Endodermal cell (in vitro differentiated cells): ENCODE measurements at places on chromosomes 2 and 18. TPM values are rescaled to one million over a fixed set of nuclear protein-coding genes. Genes with fewer than 3 reads are reported as not detected.

EFHD1 gene
- 10.8 to 16.2 TPM (median 12.5 TPM) in 3 replicates for total RNA-seq

ASPRV1 gene
- total RNA-seq: 0.80 to 1.0 TPM (median 0.91 TPM) in 3 replicates

TRIM54 gene
- total RNA-seq: 2.2 and 3.8 TPM in 2 replicates

RAX gene
- 0.18 TPM in 1 of 2 replicates, not detected in the other for total RNA-seq

DYSF gene
- total RNA-seq: 1.4 to 2.2 TPM (median 1.8 TPM) in 3 replicates

DTNA gene
- total RNA-seq: 41.1 and 45.6 TPM in 2 replicates
